Epithelial cell of esophagus (primary cell): ENCODE measurements at places on chromosomes 11 and 22.

DNA sequence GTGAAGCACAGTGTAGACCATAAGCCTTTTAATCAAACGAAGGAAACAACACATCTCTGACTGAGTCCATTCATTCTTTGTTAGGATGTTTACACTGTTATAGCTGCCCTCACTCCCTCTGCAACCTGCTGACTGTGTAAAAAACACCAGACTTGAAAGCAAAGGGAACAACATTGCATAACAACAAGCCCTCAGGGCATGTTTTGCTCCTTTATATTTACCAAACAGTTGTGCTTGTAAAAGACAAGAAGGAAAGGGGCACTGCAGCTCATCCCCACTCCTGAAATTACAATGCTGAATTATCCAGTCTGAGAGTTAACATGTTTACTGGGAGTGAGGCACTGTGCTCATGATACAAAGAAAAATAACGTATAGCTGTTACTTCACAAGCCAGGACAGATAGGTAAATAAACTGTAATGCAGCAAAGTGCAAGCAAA, 46.4 kb downstream of the RAB30 start:
- DNase-seq = peak; percentile 86

DNA sequence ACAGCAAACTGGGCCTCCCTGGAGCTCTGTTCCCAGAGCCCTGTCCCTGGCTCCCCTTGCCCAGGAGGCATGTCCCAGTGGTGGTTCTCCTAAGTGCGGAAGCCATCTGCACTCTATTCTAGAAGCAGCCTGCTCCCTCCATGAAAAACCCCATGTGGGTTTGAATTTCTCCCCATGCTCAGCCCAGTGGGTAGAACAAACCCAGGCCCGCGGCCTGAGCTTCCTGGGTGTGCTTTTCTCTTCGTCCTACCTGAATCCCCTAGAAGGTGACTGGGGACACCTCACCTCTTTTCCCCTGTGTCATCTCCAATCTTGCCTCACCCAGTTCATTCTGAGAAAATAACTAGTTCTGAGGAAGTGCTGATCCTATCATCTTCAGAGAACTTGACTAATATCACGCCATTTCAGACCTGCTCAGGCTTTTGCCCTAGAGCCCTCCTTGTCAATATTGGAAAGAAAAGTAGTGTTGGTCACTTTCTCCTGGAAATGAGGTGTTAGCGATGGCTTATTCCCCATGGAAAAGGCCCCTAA, 15.9 kb downstream of the IL10RA start:
- DNase-seq = no peak

DNA sequence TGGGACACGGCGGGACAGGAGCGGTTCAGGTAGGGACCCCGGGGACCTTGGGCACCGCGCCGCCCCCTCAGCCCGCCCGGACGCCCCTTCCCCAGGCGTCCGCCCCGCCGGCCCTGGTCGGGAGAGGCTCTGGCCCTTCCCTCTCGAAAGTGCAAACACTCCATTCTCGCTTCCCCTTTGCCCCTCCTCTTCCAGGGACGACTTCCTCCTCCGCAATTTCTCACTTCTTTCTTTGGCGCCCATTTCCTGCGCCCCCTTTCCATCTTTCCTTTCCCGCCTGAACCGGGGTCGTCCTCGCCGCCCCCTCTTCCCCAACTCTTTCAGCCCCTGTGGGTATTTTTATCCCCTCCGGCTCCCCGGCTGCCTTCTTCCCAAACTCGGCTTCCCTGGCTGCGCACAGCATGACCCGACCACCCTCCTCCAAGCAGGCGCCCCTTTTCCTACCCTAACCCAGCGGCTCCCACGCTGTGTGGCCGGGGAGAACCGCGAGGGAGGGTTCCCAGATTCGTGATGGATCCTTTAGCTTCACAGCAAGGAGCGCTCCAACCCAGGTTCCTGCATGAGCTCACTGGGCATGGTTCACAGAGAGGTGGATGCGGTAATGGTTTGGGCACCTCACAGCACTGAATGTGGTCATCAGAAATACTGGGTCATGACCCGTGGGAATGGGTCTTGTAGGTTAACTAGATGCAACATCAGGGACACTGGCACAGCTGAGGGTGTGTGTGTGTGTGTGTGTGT, 689 bp downstream of the RAB39A start:
- DNase-seq = no peak

- DNase-seq = peak; percentile 32
Observed at GRCh38 chr11:7528514-7529049, 14.8 kb downstream of the PPFIBP2 start.

DNA sequence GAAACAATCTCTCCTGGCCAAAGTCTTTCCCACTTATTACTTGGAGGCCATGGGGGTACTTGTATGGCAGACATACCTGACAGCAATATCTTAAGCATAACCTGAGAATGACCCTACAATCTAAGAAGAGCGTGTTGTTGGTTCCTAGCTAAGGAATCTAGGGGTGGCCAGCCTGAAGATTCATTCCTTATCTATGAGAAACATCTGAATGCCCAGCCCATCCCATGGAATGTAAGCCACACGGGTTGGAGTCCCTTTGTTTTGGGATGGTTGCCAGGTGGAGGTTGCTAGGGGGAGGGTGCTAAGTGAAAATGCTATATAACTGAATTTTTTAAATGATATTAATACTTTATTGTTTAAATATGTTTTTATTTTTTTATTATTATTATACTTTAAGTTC, 725.0 kb downstream of the ETS1 start:
- DNase-seq = peak; percentile 45

GRCh38 chr22:20238901-20239675, 29.0 kb downstream of the RTN4R start:
- DNase-seq = no peak
